ENCODE measurements at places on chromosomes 3 and 15.

DNA sequence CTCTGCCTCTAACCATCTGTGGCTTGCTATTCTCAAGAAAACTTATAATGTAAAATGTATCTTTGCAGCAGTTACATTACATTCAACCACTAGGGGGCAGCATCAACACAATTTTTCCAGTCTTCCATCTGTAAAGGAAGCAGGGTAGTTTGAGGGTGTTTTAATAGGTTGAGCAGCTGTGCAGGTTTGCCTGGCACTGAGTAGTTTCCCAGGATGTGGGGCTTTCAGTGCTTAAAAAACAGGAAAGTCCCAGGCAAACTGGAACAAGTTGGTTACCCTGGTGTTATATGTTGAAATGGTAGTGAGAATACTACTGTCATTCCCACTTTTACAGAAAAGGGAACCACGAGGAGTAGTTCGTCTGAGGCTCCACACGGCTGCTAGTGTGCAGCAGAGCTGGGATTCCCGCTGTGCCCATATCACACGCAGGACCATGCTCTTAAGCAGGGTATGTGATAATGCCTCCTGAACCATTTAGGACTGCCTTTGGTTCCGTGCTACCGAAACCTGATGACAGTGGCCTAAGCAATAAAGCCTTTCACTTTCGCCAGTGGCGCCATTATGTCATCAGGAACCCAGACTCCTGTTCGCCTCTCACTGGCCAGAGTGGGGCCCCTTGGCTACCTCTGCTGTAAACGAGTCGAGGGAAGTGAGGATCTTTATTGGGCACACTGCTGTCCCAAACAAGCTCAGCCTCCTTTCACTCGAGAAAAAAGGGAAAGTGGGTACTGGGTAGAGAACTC is 64.7 kb upstream of the ZBTB38 start:
- DNase-seq, result no peak

DNA sequence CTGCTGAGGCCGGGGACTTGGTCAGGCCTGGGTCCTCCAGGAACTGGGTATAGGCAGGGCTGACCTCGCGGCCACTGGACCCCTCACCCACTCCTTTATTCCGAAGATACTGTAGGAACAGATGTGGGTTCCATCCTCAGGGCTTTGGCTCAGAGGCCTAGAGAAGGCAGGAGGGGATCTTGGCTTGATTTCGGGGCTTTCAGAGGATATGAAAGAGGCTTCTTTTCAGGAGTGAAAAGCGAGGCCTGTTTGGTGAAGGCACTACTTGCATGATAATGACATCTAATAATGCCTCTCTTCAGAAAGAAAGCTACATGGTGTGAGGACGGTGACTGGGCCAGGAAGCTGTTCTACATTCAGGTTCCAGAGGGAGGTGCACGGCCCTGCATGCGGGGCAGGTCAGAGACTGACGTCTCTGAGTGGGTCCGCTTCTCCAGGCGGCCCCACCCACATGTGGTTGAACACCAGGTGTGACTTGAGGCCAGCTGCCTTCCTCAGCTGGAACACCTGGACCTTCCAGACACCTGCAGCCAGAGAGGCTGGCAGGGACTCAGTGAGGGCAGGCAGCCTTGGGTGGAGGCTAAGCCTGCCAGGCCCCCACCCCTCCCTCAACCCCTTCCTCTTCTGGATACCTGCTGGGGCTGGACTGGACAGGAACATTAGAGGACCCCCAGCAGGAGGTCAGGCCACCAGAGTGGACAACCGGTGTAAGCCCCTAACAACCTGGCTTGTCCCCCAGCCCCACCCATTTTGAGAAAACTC is 31.1 kb upstream of the HHATL start:
- no peak for DNase-seq

GRCh38 chr3:167938516-167938915 is 157.2 kb downstream of the GOLIM4 start:
- DNase-seq, result no peak

- no peak for DNase-seq
Observed at GRCh38 chr3:173737167-173737808, 339.7 kb downstream of the NLGN1 start.

GRCh38 chr15:69031013-69032001 is 16.8 kb downstream of the NOX5 start:
- DNase-seq, result no peak

Measured in cortex of kidney (tissue), 1 donor.